ENCODE measurements at places on chromosomes 2 and 18. TPM values are rescaled to one million over a fixed set of nuclear protein-coding genes. Genes with fewer than 3 reads are reported as not detected.

DNA sequence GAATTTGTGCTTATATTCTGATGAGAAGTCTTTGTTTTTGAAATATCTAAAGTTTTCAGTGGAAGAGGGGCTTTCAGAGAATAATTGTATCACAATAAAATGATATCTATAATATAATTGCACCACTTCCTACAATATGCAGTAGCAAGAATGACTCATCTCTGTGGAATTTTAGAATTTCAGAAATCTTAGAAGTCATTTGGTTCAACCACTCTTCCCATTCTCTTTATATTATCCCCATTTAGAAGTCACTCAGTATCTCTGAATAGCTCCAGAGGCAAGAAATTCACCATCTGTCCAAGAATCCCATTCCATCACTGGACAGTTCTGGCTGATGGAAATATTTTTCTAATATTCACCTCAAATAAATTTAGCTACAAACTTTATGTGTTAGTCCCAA is 59.3 kb upstream of the CCDC68 start:
- no peak for DNase-seq

GRCh38 chr2:108323619-108324018 is 34.9 kb downstream of the SULT1C2 start:
- no peak for DNase-seq

- DNase-seq, result no peak
Observed at GRCh38 chr2:179226203-179226960, 38.2 kb downstream of the SESTD1 start.

DNA sequence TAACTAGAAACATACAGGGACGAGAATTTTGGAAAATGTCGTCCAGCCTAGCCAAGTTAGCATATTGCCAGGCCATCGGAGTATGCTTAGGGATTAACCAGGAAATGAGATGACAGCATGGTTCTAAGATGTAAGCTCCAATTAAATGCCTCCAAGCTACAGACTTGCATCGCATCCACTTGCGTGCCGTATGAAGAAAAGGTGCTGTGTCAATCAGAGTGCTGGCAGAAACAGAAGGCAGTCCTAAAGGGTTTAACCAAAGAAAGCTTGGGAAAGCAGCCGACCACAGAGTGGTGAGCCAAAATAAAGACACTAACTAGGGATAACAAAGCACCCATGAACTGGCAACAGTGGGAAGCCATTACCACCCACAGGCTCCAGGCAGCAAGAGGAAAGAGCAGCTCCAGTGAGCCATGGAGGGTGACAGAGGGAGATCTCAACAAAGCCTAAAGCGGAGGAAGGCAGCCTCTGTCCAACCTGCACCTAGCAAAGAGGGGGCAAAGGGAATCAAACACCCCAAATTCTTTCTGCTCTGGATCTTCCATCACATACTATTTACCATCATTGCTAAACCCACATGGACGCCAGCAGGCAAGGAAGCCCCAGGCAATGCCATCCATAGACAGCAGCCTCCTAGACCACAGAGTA is 27.6 kb upstream of the SOCS6 start:
- DNase-seq, result no peak

DNA sequence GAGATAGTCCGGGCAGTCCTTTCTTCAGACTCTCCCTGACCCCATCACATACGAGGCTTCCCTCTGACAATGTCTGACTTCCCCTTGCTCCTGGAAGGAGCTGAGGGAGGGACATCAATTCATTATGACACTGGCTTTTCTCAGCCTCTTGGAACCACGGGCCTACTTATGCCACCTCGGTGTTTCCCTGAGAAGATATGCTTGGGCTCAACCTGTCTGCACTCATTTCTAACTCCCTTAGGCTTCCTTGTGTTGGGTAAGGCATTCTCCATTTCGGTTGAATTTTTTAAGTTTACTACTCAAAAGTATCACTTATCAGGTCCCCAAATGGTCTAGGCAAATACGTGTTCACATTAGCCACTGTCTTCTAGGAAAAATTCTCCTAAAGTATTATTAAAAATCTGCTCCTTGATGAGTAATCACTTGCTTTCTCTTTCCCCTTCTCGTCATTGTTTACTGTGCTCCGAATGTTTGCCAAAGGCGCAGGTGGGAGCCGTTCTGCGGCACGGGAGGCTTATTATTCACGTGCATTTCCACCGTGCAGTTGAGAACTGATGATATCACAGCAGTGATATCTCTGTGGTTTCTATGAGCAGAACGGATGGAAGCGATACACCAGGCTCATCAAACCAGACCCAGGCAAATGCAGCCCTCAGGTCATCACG is 33.1 kb downstream of the ARL4C start:
- DNase-seq, result peak; percentile 88

DNA sequence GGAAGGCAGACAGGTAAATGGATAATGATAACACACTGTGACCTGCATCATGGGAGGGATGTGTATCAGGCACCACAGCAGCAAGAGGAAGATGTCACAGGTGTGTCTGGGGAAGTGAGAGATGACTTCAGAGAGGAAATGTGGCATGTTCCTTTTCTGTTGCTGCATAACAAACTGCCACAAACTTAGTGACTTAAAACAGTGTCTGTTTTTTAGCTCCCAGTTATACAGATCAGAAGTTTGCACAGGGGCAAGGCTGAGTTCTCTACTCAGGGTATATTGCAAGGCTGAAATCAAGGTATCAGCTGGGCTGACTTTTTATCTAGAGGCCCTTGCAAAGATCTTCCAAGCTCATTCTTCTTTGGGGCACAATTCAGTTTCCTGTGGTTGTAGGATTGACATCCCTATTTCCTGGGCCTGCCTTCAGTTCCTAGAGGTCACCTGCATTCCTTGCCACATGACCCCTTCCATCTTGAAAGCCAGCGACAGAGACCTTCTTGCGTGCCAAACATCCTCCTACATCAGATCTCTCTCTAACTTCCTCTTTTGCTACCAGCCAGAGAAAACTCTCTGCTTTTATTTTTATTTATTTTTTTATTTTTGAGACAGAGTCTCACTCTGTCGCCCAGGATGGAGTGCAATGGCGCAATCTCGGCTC is 2.1 kb upstream of the MAP3K2 start:
- no peak for DNase-seq

GRCh38 chr2:162297925-162298552 is 20.4 kb downstream of the IFIH1 start:
- DNase-seq, result peak; percentile 70

DNA sequence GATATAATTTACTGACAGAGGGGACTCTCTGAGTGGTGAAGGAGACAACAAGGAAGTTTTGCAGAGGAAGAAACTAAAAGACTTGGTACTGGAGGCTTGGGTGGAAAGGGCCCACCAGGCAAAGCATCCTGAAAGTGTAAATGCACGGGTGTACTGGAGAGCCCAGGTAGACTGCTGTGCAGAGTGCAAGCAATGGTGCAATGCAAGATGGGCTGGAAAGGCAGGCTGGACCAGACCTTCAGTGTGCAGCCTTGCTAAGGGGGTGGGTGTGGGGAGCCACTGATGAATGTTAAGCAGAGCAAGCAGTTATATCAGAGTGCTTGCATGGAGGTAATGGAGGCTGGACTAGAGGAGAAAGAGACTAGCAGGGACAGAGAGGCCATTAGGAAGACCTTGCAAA is 10.7 kb downstream of the C2orf74 start:
- DNase-seq, result no peak

RPL37A gene
- total RNA-seq, result 1,589 TPM

LHCGR gene
- total RNA-seq, result 0.79 TPM

CCDC121 gene
- total RNA-seq, result 12.8 TPM

CYBRD1 gene
- 108 TPM for total RNA-seq

REG3G gene
- total RNA-seq, result not detected

GATA6 gene
- total RNA-seq, result 4.6 TPM

SULT1C4 gene
- total RNA-seq, result 36.7 TPM

Measured in spinal cord (tissue), 10 donors.